Activated CD4-positive, CD25-positive, alpha-beta regulatory T cell (primary cell): ENCODE measurements at places on chromosomes 1 and 21.

DNA sequence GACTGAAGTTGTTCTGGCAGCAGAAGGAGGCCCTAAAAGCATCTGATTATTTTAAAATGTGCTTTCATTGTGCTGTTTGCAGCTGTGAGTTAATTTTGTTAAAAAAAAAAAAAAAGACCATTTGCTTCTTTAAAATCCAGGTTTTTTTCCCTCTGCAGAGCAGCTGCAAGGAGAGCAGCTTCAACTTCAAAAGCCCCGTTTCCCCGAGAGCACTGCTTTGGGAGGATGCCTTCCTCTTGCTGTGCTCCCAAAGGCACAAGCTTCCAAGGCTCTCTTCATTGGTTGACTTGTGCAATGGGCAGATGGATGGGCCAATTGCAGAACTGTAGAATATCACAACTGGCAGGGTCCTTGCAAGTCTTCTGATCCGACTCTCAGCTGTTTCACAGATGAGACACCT lies 459.2 kb upstream of the PKN2 start:
- no peak for DNase-seq

- no peak for DNase-seq
Observed at GRCh38 chr1:2049225-2049717, 940 bp upstream of the PRKCZ start.

GRCh38 chr1:203402629-203403337 lies 51.9 kb upstream of the FMOD start:
- no peak for DNase-seq

DNA sequence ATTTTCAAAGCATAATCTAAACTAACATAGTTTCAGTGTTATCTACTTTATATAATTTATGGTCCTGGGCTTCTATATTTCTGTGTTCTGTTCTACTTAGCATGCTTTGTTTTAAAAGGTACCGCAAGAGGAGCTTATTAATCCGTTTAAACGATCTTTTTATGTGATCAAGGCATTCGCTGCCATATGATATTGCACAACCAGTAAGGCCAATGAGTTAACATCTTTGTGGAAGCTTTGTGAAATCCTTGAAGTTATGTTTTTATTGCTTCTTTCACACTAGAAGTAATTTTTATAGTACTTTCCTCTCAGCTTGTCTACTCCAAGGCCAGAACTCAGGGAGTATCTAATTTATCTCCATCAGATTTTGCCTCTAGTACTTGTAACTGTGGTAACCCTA lies 8.9 kb downstream of the LRRC8C start:
- no peak for DNase-seq

GRCh38 chr1:150551051-150551783 lies 2.0 kb downstream of the ADAMTSL4 start:
- no peak for DNase-seq

DNA sequence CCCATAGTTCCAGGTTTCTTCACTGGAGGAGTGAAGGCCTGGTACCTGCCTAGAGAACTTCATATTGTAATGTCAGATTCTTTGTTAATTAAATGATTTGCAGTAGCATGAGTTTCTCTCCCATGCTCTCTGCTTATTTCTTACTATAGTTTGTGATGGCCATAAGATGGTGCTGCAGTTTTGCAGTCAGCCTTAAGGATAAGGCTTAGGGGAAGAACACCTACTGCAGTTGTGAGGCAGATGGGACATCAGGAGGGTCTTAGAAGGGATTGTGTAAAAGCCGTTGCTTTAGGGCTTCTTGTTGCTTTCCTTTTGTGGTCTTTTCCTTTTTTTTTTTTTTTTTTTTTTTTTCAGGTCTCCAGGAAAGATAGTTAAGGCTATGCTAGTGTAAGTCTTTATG lies 61.8 kb downstream of the MACF1 start:
- DNase-seq = no peak

- no peak for DNase-seq
Observed at GRCh38 chr1:53639996-53640700, 98.8 kb downstream of the GLIS1 start.

- no peak for DNase-seq
Observed at GRCh38 chr1:2000850-2001249, 2.7 kb downstream of the CFAP74 start.

DNA sequence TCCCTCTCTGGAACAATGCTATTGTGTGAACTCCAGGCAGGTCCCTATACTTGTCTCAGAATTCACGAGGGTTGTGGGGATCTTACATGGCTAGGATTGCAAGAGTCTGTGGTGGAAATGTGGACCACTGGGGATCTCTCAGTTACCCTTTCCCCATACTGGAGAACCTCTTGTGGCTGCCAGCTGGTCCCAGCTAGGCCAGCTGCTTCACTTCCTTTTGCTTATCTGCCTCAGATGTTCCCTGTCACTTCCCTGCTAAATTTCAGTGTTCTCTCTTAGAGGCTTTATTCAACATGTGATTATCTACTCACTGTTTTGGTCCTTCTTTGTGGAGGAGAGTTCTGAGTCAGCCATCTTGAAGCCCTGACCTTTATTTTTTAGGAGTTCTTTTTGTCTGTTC lies 75.9 kb upstream of the SAMD13 start:
- no peak for DNase-seq

DNA sequence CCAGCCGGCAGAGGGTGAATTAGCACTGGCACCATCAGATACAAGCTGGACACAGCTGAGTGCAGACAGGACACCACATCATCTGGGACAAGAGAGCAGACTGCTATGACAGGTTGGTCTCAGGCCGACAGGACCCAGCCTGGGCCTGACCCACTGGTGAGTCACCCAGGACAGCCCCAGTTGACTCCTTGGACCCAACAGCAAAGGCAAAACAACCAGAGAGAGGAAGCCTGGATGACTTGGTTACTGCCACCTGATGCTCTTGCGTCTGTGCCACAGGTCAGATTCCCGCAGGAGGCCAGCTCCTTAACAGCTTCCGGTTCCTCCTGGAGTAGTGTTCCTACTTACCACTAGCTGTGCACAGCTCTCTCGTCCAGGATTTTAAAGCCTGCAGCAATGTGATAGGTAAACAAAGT lies 18.5 kb downstream of the CCN1 start:
- no peak for DNase-seq

GRCh38 chr21:27326301-27326700 lies 359.4 kb upstream of the ADAMTS5 start:
- DNase-seq = no peak

GRCh38 chr1:203593723-203594122 lies 32.9 kb upstream of the ATP2B4 start:
- peak; percentile 8 for DNase-seq

GRCh38 chr1:78333502-78333901 lies 157.3 kb upstream of the PTGFR start:
- DNase-seq = no peak

- DNase-seq = no peak
Observed at GRCh38 chr1:198316546-198317100, 159.8 kb downstream of the NEK7 start.

- DNase-seq = no peak
Observed at GRCh38 chr1:230152999-230153398, 86.0 kb downstream of the GALNT2 start.

DNA sequence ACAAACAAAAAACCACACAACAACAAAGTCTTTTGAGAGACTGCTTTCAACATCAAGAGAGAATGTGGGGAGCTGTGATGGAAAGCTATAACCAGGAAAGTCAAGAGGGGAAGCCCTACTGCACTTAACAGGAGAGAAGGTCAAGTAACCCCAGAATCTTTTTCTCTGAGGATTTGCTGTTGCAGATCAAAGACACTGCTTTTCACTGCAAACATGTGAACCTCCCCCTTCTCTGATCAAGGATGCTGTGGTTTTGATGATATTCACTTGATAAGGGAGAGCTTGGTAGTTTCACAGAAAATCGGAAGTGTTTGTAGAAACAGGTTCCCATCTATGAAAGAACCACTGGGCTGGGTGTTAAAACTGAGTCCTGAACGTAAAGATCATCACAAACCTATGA lies 4.8 kb downstream of the ETV3 start:
- DNase-seq = no peak

DNA sequence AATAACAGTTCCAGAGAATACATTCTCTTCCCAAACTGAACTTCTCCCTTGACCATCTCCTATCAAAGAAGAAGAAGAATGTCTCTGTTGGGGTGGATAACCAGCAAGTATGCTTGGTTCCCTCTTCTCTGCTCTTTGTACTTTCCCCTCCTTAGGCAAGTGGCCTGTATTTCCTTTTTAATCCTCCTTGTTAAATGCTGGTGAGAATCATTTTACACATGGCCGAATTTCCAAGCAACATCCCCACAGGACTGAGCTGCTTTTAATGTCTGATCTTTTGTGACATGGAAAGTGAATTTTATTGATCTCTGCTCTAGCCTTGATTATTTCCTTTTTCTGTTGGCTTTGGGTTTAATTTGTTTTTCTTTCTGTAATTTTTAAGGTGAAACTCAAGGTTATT lies 336.7 kb downstream of the DUSP10 start:
- no peak for DNase-seq

GRCh38 chr21:35705888-35706287 lies 354.4 kb downstream of the SETD4 start:
- DNase-seq = no peak

- DNase-seq = no peak
Observed at GRCh38 chr1:151293093-151293492, 11.0 kb downstream of the ZNF687 start.

- no peak for DNase-seq
Observed at GRCh38 chr1:112537456-112537855, 28.7 kb downstream of the WNT2B start.

GRCh38 chr1:156677616-156678596 lies 699 bp upstream of the NES start:
- no peak for DNase-seq

DNA sequence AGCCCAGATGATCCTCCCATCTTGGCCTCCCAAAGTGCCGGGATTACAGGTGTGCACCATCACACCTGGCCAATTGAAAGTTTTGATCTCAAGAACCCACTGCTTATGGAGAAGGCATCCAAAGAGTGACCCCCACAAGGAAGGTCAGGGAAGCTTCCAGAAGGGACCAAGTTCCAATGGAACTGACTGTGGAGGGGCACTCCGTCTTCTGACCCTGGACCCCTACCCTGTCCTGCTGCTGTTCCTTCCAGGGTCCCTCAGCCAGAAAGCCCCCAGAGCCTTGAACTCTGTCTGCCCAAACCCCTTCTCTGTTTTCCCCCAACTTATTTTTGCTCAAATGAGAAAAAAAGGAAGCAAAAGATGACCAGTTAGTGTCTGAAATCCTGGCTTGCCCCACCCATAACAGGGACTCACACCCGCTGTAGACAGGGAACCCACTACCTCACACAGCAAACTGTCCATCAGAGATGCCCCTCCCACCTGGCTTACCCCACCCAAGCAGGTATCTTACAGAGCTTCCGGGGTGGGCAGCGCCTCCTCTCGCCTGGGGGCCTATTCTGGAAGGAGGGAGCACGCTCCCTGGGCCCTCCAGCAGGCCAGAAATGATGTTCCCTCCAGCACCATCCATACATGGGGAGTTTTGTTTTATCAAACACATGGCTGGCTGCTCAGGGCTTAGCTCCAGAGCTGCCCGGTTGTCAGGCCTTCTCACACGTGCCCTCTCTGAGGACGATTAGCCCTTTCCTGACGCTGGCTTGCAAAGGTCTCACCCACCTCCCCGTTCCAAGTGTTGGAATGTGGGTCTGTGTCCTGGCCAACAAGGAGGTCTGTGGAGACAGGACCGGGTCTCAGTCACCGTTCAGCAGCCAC lies 3.1 kb upstream of the WNT3A start:
- no peak for DNase-seq

DNA sequence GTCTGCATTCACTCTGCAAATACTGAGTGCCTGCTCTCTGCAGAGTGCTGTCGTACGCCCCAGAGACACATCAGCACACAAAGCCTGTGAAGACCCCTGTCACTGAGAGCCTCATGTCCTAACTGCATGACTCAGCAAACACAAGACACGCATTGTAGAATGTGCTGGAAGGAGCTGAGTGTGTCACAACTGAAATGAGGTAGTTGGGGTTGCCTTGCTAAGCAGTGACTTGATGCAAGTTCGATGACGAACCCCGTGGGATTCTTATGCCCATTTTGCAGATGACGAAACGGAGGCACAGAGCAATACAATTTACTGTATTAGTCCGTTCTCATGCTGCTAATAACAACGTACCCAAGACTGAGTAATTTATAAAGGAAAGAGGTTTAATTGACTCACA lies 65.1 kb downstream of the RIPK4 start:
- DNase-seq = no peak

- DNase-seq = no peak
Observed at GRCh38 chr1:207412845-207413244, 41.3 kb upstream of the CR2 start.

GRCh38 chr1:187236676-187237075 lies 407.9 kb downstream of the PLA2G4A start:
- no peak for DNase-seq

DNA sequence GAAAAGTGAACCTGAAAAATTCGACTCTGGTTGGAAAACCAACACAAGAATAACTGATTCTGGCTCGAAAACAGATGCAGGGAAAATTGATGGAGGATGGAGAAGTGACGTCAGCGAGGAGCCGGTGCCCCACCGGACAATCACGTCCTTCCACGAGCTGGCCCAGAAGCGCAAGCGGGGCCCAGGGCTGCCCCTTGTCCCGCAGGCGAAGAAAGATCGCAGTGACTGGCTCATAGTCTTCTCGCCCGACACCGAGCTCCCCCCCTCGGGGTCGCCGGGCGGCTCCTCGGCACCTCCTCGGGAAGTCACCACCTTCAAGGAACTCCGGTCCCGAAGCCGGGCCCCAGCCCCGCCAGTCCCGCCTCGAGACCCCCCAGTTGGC lies 1.9 kb downstream of the RUSC1 start:
- DNase-seq = no peak

- DNase-seq = no peak
Observed at GRCh38 chr1:105373681-105374080, 1624.0 kb downstream of the AMY1C start.

DNA sequence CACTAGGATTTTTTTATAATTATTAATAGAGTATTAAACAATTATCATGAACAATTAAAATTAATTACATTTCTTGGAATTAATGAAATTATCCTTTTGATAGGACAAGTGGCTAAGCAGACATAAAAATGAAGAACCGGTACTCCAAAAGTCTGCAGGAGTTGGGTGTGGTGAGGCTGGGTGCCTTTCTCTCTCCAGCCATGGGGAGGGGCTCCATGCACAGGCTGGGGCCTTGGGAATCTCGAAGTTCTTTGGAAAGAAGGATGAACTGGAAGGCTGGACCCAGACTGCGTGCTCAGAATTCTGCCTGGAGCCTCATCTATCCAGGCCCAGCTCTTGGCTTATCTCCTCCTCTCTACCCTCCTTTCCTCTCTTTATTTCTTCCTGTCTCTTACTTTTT lies 94.1 kb downstream of the ACTL8 start:
- DNase-seq = no peak

GRCh38 chr1:213572912-213573647 lies 414.7 kb upstream of the PROX1 start:
- DNase-seq = no peak

DNA sequence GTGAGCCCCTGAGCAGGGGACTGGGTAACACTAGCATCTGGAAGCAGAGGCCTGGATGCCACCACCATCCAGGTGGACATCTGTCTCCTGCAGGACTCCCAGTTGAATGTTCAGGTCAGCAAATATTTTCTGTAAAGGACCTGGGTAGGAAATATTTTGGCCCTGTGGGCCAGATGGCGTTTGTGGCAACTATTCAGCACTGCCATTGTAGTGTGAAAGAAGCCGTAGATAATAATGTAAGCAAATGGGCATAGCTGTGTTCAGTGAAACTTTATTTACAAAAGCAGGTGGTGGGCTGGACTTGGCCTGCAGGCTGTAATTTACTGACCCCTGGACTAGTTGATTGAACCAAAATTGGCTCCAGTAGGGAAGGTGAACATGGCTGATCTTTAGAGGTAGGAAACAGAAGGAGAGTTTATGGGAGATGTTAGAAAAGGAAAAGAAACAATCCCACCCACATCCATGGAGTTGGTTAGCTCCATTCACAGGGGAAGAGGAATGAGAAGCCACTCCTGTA lies 20.0 kb upstream of the CD101 start:
- no peak for DNase-seq
